Peyer's patch (tissue), 4 donors: ENCODE measurements at places on chromosomes 5 and 9. TPM values are rescaled to one million over a fixed set of nuclear protein-coding genes. Genes with fewer than 3 reads are reported as not detected.
A peak's percentile ranks its signal among the peaks of the same experiment; 100 is the strongest.

The MBLAC2 gene
- 4.1 TPM for total RNA-seq

The LCN1 gene
- not detected for total RNA-seq

DNA sequence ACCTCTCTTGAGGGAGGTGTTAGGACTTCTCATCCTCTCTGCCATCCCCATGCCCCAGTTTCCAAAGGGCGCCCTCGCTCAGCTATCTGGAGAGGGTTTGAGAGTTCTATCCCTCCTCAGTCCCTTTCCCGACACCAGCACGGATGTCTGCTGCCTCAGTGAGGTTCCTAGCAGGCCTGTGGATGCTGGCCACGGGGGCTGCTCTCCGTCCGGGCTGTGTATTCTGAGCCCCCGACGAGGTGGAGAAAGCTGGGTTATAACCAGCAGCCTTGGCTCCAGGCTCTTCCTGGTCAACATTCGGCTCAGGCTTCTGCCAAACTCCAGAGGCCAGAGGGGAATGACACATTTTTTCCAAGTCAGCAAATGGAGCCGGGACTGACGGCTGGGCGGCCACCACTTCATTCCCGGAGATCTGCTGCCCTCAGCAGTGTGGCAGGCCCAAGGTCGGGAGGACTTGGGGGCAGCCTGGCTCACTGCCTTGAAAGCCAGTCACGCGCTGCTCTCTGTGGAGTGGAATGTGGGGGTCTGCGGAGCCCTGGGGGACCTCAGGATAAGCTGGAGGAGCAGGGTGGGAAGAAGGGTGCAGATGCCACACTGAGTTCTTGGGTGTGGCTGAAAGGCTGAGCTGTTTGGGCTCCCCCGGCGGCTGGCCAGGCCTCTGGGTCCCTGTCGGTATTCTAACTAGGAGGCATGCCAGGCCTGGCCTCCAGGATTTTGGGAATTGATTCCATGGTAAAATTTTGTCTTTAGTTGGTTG, 27.4 kb downstream of the PTPA start:
- peak; percentile 60 for DNase-seq

- DNase-seq: no peak
Observed at GRCh38 chr9:89678396-89679015, 73.7 kb downstream of the GADD45G start.

DNA sequence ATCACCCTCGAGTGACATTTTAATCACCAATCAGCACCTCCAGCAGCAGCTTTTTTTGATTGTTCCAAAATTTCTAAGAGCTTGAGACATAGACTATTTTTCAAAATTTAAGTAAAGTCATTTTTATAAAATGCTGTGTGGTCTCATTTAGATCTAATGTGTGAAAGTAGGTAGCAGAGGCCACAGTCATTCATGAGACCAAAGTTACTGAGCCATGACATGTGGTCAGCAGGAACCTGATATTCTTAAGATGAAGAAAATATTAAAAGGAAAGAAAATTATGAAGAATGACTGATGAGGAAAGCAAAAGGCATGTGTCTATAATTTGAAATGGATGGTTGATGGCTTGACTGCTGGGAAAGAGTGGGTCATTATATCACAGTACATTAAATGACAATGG, 7.2 kb downstream of the FREM1 start:
- DNase-seq: no peak

GRCh38 chr5:132475497-132475882, 15.1 kb downstream of the IRF1 start:
- DNase-seq: no peak

- no peak for DNase-seq
Observed at GRCh38 chr5:127492854-127493738, 24.3 kb upstream of the PRRC1 start.

DNA sequence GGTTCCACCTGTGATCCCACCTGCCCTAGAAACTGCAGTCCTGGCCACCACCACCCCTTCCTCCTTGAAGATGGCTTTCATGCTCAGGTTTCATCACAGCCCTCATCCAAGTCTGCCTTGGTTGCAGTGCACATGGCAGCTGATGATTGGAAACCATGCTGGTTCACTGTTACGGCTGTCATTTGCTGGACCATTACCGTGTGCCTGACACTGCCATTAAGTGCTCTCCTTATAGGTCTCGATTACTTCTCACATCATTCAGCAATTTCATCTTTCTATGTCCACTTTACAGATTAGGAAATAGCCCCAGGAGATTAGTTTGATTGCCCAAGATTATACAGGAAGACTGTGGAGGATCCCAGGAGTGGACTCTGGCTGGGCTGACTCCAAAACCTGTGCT, 123.9 kb downstream of the ICE1 start:
- no peak for DNase-seq

DNA sequence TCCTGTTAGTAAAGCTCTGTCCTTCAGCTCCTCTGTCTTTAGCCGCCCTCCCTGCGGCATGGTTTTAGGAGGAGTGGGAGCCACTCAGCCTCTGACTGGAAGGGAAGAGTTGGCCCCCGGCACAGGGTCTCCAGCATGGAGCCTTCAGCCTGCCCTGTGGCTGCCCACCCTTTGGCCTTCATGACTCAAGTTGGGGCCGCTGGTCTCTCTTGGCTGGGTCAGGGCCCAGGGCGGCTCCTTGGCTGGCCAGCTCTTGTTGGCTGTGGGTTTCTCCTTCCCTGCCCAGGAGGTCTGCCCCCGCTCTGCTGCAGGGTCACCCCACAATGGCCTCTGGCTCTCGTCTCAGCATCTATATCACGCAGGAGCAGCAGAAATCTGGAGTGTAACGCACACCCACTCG, 25.7 kb downstream of the FGF1 start:
- DNase-seq: no peak

GRCh38 chr5:155711882-155712281, 615.1 kb upstream of the SGCD start:
- no peak for DNase-seq

GRCh38 chr5:44246986-44247385, 142.2 kb downstream of the FGF10 start:
- no peak for DNase-seq

- DNase-seq: peak; percentile 63
Observed at GRCh38 chr9:128818839-128819715, 777 bp downstream of the ENDOG start.

- peak; percentile 84 for DNase-seq
Observed at GRCh38 chr9:1050125-1050895, at the start of gene DMRT2. TSS of gene DMRT2 (plus strand) at chr9:1050357. CDS start at chr9:1051614, 1,257 bp downstream.

GRCh38 chr5:90263102-90263820, 146.3 kb downstream of the CETN3 start:
- no peak for DNase-seq
